ENCODE measurements at places on chromosomes 16 and 17.

GRCh38 chr16:50628156-50628802 is 52.8 kb downstream of the SNX20 start:
- no peak for DNase-seq

GRCh38 chr17:1643293-1643998 is 2.1 kb downstream of the SCARF1 start:
- peak; percentile 63 for DNase-seq

DNA sequence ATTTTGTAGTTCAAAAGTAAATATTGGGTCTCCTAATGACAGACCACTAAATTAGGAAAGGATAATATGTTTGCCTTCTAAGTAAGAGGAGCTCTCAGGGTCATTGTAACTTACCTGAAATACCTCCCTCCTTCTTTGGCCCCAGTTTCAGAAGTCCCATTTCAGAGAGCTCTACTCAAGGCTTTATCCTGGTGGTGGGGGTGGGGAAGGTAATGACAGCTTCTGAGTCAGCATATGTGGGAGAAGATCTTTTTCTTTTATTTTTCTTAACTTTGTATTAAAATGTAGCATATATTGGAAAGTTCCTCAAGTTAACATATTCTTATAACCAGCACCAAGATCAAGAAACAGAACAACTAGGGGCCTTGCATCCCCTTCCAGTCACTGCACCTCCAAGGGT is 16.9 kb upstream of the GINS3 start:
- no peak for DNase-seq

DNA sequence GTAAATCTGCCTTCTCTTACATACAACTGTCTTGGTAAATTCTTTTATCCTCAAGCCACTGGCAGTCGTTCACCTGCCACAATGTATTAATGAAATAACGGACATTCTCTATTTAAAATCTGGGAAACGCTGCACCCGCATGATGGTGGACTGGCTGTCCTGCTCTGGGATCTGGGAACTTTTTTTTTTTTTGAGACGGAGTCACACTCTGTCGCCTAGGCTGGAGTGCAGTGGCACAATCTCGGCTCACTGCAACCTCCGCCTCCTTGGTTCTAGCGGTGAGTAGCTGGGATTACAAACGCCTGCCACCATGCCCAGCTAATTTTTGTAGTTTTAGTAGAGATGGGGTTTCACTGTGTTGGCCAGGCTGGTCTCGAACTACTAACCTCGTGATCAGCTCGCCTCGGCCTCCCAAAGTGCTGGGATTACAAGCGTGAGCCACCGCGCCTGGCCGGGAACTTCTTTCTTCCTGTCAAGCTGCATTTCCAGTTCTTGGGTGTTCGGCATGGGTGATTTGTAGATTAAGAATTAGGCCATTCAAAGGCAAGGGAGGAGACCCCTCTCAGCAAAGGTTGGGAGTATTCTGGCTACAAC is 28.3 kb downstream of the PRDM7 start:
- DNase-seq: no peak

- no peak for DNase-seq
Measured at GRCh38 chr17:71522383-71522782, 598.4 kb upstream of the SOX9 start.

DNA sequence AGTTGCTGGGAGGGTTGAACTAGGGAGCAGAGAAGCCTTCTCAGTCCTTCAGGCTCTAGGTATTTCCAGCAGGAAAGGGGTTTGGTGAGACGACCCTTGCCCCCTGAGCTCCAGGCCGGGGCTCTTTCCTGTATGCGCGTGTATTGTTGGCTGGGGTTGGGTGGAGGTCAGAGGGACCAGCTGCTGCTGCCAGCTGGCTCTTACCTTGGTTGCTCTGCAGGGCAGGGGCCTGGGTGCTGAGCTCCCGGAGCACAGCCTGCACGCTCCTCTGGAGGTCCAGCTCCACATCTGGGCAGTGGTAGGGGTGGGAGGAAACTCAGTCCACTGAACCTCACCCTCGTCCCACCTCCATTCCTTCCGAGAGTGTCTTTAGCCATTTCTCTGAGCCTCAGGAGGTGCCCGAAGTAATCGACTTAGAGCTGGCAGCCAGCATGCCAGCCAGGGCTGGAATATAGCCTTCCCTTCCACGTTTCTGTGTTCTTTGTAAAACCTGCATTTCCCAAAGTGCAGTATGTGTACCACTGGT is 28.0 kb downstream of the PIK3R6 start:
- DNase-seq: peak; percentile 10

Measured in AG20443 (cell line).